A172 (cell line): ENCODE measurements at places on chromosomes 3 and 15.
A peak's percentile ranks its signal among the peaks of the same experiment; 100 is the strongest.

GRCh38 chr3:156407617-156408225, 147.2 kb downstream of the SSR3 start:
- DNase-seq: no peak

DNA sequence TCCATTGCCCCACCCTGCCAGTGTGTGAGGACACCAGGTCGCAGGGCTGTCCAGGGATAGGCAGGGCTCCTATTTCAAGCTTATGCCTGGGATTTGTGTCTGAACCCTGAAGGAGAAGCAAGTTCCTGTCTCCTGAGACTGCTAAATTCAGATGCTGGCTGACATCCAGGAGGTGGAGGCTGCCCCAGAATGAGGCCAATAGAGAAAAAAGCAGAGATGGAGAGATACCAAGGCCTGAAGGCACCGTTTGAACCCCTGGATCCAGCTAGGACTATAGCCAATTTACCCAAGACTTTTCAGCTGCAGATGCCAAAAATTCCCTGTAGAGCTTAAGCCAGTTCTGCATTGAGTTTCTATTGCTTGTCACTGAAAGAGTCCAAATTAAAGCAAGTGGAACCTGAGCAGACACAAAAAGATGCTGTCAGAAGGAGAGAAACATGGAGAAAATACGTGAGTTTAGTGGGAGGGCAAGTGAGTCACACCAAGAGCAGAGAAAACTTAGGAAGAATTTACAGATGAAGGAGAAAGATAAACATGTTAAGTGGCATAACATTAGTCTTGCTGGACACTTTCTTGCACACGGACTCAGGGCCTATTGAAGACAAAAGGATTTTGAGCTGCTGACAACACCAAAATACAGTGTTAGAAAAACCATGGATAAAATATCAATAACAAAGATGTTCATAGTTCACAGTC, 148.6 kb downstream of the CNTN3 start:
- no peak for DNase-seq

DNA sequence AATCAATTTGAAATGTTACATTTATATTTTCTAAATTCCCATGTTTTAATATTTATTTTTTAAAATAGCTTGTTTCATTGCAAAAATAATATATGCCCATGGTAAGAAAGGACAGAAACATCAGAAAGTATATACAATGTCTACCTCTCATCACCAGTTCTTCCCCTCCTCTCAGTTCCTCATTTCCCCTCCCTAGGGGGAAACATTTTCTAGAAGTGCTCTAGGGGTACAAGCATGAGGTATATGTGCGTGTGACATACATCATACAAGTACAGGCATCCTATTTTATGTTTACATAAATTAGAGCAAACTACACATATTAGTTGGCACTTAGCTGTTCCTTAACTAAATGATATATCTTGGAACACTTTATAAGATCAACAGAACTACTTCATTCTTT, 189.3 kb upstream of the VEPH1 start:
- no peak for DNase-seq

DNA sequence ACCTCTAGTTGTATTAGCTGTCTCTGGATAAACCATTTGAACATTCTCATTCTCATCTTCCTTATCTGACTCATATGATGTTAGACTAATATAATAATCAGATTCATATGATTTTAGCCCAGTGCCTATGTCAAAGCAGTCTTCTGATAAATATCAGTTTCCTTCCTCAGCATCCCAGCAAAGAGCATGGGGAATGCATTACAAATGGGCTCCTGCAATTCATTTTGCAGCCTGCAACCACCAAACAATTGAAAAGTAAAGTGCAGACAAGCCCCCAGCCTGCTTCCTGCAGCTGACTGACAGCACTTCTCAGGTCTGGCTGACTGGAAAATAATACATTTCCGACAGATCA, 78.2 kb upstream of the STAC start:
- DNase-seq: no peak

GRCh38 chr3:13091898-13092611, 18.8 kb upstream of the IQSEC1 start:
- DNase-seq: peak; percentile 77

- DNase-seq: no peak
Measured at GRCh38 chr15:58628206-58628947, 121.1 kb downstream of the ADAM10 start.

GRCh38 chr3:174089592-174089991, 692.0 kb downstream of the NLGN1 start:
- no peak for DNase-seq

DNA sequence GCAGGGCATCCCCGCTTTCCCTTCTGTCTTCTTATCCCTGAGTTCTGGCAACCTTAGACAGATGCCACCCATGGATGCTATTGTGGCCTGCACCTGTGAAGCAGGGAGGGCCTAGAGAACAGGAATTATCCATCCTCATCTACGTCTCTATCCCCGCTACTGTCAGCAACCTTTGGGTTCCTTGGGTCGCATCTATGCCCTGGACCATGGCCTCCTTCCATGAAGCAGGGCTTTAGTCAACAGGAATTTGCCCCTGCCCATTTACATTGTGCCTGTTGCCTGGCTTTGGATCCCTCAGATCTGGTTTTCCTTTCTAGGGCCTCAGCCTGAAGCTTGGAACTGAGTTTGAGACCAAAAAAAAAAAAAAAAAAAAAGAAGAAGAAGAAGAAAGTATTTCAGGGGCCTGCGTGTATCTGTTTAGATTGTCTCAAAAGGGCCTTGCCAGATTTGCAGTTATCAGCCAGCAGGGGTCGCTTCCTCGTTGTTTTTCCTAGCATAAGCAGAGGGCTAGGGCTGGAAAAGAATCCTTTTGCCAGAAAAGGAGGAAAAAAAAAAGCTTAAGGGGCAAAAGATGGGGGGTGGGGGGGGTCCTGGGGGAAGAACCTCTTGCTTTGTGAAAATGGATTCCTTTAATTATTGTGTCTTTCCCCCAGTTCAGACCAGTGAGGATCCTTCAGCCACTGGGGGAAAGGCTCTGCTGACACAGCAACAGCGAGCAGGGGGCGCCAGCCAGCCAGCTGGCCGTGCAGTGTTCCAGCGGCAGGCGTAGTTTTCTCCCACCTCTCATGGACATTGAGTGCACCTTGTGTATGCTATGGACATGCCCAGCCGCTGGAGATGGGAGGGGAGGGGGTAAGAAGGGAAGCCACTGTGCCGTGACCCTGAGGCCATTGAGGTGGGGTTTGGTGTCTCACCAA, 65.7 kb upstream of the ALDH1L1 start:
- peak; percentile 34 for DNase-seq

DNA sequence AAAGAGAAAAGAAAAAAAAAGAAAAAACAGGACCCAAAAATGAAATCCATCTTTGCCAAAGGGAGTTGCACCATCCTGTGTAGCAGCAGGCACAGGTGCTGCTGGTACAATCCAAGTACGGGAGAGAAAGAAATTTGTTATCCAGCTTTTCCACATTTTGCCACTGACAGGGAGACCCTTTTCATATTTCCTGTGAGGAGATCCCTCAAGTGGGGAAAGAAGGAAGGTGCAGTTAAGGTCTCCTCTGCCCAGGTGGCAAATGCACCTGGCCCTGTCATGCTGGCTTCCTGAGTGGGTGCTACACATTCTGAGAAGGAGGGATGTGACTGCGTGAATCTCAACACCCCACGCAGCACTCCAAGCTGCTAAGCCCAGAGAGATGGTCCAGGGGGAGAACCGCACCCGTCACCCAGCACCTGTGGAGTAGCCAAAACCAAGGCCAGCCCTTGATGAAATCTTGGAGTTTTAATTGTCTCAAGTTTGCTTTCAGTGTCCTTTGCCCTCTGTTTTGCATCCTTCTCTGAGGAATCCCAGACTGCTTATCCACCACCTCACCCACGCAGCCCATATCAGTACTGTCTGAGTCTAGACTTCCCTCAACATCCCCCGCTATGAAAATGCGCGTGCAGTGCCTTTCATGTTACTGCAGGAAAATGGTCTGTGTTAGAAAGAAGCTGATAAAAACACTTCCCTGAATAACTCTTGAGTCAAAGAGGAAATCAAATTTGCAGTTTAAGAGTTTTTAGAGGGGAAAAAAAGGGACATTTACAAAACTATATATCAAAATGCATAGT, 141.9 kb upstream of the THBS1 start:
- DNase-seq: no peak

- no peak for DNase-seq
Measured at GRCh38 chr15:57376696-57377477, 582 bp downstream of the CGNL1 start.

- DNase-seq: no peak
Measured at GRCh38 chr3:72432246-72432645, 416.0 kb downstream of the SHQ1 start.

- no peak for DNase-seq
Measured at GRCh38 chr15:68382286-68383007, 49.5 kb downstream of the ITGA11 start.

GRCh38 chr3:9033867-9034266, 70.6 kb upstream of the RAD18 start:
- no peak for DNase-seq

DNA sequence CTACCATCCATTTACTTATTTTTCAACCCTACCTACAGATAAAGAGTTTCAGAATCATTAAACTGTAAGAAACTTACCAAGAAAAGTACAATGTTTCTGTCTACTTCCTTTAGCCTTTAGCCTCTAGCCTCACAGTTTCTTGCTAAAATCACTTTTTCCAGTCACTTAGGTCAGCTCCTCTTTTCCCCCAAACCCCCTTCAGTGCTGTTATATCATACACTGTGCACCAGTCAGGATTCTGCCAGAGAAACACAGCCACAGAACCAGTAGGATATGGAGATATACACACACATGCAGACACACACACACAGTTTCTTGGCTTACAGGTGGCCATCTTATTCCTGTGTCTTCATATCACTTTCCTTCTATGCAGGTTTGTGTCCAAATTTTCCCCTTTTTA, 139.9 kb upstream of the LIPC start:
- DNase-seq: no peak

- DNase-seq: no peak
Measured at GRCh38 chr15:87648278-87648677, 608.3 kb downstream of the NTRK3 start.

DNA sequence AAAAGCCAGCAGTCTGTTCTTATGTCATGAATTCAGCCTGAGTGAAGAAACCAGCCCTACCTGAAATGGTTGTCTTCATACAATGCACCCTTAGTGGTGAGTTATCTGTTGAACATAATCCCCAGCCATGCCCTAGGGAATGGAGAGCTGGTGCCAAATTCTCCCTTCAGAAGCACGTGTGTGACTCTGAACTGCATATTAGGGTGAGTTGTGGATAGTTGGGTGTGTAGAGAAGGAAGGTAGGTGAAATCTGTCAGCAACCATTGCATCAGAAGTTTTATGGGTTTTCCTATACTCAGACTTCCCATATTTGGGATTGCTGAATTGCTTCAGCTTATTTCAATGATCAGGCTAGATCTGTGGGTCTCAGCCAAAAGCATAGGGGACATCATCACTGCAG, 46.5 kb upstream of the TP63 start:
- DNase-seq: no peak

GRCh38 chr15:101147181-101147580, 104.7 kb downstream of the CHSY1 start:
- no peak for DNase-seq
